ENCODE measurements at places on chromosomes 7 and 10. TPM values are rescaled to one million over a fixed set of nuclear protein-coding genes. Genes with fewer than 3 reads are reported as not detected.

CHST15 gene
- total RNA-seq = 16.4 TPM

IL2RA gene
- under 0.01 TPM for total RNA-seq

H2BK1 gene
- total RNA-seq = not detected

DOCK1 gene
- 99.7 TPM for total RNA-seq

GRM8 gene
- not detected for total RNA-seq

NKX1-2 gene
- total RNA-seq = not detected

VPS37D gene
- total RNA-seq = 3.0 TPM

ACTL6B gene
- total RNA-seq = not detected

HPSE2 gene
- total RNA-seq = 5.6 TPM

PDE6C gene
- total RNA-seq = not detected

CDCA7L gene
- total RNA-seq = 31.5 TPM

HECW1 gene
- total RNA-seq = 1.7 TPM

NUTM2A gene
- total RNA-seq = under 0.01 TPM

CCDC7 gene
- total RNA-seq = 9.3 TPM

LBX1 gene
- not detected for total RNA-seq

DHTKD1 gene
- 30.7 TPM for total RNA-seq

IL6 gene
- total RNA-seq = 19.6 TPM

TUBAL3 gene
- total RNA-seq = not detected

ZNF775 gene
- total RNA-seq = 3.0 TPM

LHFPL3 gene
- not detected for total RNA-seq
